ENCODE measurements at places on chromosomes 12 and 14.

DNA sequence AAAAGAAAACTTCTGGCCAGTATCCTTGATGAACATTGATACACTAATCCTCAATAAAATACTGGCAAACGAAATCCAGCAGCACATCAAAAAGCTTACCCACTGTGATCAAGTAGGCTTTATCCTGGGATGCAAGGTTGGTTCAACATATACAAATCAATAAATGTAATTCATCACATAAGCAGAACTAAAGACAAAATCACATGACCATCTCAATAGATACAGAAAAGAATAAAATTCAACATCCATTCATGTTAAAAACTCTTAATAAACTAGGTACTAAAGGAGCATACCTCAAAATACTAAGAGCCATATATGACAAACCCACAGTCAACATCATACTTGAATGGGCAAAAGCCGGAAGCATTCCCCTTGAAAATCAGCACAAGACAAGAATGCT is 71.8 kb upstream of the PTPRB start:
- no peak for DNase-seq

- DNase-seq, result peak; percentile 20
Observed at GRCh38 chr14:69501423-69501838, 16.9 kb downstream of the PLEKHD1 start.

DNA sequence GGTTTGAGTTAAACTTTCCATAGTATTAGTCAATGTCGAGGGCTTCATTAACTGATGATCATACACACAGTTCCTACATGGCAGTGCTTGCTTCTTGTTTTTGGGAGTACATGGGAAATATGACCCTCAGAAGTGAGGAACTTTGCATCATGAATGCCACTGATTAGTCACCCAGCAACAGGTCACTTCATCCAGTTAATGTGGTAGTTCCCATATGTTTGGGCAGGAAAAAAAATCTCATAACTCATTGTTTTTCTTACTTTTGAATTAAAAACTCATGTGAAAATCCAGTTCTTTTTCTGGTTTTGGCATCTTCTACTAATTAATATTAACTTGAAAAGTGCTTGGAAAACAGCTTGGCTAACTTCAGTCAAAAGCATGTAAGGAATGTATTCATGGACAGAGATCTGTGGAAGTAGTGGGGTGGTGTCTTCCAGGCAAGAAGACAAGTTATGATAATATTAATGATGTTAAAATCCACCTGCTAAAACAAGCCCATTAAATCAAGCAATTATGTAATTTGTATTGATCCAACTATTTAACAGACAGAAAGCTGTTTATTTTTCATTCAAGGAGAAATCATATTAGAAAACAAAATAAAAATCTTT is 309.1 kb upstream of the NAV3 start:
- DNase-seq, result no peak

GRCh38 chr12:116603546-116604177 is 44.5 kb downstream of the MAP1LC3B2 start:
- no peak for DNase-seq

GRCh38 chr12:50955288-50955687 is 2.9 kb downstream of the HIGD1C start:
- no peak for DNase-seq

GRCh38 chr12:50111395-50111692 is 692 bp upstream of the COX14 start:
- no peak for DNase-seq

- no peak for DNase-seq
Observed at GRCh38 chr12:113683574-113683973, 211.9 kb upstream of the LHX5 start.
